ENCODE measurements at places on chromosomes 12 and 14. TPM values are rescaled to one million over a fixed set of nuclear protein-coding genes. Genes with fewer than 3 reads are reported as not detected.

Gene C14orf132
- polyA plus RNA-seq: 0.87 TPM

Gene TMEM106C
- 53.0 TPM for polyA plus RNA-seq

Gene KRT5
- not detected for polyA plus RNA-seq

Gene HOXC4
- not detected for polyA plus RNA-seq

Gene PPP1R36
- 0.38 TPM for polyA plus RNA-seq

Gene KERA
- polyA plus RNA-seq: not detected

Gene NANOG
- not detected for polyA plus RNA-seq

Gene NTS
- not detected for polyA plus RNA-seq

Gene CCDC184
- not detected for polyA plus RNA-seq

Gene POTEG
- polyA plus RNA-seq: not detected

Gene RAPGEF3
- polyA plus RNA-seq: 0.52 TPM

DNA sequence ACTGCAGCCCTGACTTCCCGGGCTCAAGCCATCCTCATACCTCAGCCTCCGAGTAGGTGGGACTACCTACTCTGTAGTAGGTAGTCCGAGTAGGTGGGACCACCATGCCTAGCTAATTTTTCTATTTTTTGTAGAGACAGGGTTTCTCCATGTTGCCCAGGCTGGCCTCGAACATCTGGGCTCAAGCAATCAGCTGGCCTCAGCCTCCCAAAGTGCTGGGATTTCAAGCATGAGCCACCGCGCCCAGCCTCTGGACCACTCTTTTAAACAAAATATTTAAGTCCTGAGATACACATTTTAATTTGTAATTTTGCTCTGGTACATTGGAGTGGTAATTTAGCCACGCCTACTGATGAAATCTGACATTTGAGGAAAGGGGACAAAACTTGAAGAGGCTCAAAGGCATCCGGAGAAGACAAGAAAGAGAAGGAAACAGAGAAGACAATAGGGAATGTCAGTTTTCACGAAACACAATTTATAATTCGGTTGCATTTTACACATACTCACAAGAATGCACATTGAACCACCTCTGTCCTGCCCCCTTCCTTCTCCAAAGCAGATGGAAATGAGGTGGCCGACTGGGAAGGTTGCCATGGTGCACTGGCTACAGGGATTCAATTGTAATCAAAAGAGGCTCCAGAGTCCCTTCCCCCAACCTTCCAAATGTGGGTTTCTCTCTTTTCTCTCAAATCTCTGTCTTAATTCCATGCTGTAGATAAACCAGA is 9.7 kb upstream of the TUBA1A start:
- DNase-seq: no peak

DNA sequence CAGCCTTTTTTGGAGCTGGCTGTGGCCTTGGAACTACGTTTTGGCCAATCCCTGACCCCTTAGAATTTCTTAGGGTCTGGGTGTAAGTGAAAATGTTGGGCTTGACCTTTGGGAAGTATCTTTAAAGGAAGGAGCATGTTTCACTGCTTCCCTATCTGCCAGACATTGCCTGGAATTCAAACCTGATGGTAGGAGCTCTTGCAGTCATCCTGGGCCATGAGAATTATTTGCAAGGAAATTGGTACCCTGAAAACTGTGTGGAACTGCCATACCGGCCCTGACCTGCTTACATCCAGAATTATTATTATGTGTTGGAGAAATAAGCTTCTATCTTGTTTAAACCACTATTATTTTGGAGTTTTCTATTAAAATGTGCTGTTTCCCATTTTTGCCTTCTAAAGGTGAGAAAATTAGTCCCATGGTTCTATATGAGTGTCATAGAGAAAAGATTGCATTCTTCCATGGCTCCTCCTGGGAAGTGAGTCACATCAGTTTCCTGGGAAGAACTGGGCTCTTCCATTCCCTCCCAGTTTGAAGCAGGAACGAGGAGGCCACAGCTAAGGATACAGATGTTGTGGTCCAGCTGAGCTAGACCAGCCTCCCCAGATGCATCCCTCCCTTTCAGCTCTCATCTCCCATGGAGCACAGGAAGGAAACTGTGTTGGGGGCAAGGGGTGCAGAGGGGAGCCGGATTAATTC is 9.5 kb upstream of the PGF start:
- DNase-seq: no peak

DNA sequence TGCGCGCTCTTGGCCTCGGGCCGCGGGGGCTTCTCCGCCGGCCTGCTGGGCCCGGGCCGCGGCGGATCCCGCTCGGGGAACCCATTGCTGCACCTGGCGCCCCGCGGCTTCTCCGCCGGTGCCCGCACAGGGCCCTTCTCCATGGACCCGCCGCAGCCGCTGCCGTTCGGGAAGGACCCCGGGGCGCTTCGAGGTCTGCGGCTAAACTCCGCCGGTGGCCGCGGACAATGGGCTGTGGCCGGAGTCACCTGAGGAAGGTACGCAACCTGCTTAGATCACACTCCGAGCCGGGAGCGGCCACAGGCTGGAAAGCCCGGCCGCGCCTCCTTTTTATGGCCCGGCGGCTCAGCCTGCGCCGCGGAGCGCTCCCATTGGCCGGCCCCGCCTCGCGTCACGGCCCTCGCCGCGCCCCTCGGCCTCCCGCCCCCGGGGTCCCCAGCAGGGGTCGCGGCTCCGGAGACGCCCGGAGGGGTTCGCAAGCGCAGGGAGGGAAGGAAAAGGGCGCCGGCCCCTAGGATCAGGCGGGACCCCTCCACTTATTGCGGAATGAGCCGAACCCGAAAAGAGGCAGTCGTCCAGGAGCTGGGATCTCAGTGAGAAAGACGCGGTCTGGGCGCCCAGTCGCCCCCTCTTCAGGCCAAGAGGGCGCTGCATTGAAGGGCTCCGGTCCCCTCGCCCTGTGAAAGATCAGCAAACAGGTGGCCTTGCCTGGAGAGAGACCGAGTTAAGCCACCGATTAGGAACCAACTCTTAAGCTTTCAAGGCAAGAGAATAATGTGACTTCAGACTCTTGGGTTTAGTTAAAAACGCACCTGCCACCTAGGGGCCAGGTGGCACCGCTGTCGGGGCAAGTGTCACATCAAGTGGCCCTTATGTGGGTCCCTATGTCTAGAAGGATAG is at the start of gene GCH1:
TSS of gene GCH1 (minus strand) at position 306 of the 900 bp plus-strand sequence. CDS start at position 143, 163 bp downstream.
- DNase-seq: peak; percentile 84

GRCh38 chr12:119229205-119229604 is 50.5 kb downstream of the HSPB8 start:
- DNase-seq: no peak

GRCh38 chr14:96631030-96631429 is 128.8 kb downstream of the PAPOLA start:
- no peak for DNase-seq

GRCh38 chr12:31315044-31315715 is 10.8 kb downstream of the SINHCAF start:
- DNase-seq: no peak

DNA sequence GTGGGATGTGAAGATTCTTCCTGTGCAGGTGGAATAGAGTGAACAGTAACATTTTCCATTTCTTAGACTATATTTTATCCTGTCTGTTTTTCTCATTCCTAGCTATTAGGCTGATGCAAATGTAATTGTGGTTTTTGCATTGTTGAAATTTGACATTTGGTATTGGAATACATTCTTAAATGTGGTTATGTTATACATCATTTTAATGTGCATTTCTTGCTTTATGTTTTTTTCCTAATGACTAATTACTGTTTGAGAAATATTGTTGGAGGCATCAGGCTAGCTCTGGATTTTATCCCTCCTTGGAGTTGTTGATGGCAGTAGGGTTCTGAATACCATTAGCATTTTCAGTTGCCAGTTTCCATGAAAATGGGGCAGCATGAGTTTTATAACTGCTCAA is 75.9 kb upstream of the GNG2 start:
- no peak for DNase-seq

DNA sequence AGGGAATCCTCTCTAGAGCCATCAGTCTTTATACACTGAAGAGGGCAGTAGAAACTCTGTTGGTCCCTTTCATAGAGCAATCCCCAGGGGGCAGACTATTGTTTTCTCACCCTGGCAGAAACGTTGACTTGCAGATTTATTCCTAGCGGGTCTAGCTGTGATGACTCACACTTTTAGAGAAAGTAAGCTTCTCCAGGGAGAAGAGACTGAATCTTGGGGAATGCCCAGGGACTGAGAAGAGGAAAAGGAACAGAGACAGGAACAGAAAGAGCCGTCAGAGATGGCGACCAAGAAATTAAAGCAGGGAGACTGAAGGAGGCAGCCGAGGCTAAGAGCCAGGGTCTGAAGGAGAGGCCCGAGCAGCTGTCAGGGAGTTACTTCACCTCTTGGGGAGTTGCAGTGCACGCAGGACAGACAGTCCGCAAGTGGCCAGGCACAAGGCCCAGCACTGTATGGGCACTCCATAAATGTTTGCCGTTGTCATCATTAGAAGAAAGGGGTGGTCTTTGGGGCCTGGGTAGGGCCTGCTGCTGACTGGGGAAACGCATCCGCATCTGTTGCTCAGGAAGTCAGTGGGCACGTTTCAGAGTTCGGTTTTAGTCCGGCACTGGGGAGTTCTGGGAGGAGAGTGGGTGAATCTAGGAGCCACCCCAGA is 13.0 kb downstream of the PLEKHG6 start:
- DNase-seq: no peak

DNA sequence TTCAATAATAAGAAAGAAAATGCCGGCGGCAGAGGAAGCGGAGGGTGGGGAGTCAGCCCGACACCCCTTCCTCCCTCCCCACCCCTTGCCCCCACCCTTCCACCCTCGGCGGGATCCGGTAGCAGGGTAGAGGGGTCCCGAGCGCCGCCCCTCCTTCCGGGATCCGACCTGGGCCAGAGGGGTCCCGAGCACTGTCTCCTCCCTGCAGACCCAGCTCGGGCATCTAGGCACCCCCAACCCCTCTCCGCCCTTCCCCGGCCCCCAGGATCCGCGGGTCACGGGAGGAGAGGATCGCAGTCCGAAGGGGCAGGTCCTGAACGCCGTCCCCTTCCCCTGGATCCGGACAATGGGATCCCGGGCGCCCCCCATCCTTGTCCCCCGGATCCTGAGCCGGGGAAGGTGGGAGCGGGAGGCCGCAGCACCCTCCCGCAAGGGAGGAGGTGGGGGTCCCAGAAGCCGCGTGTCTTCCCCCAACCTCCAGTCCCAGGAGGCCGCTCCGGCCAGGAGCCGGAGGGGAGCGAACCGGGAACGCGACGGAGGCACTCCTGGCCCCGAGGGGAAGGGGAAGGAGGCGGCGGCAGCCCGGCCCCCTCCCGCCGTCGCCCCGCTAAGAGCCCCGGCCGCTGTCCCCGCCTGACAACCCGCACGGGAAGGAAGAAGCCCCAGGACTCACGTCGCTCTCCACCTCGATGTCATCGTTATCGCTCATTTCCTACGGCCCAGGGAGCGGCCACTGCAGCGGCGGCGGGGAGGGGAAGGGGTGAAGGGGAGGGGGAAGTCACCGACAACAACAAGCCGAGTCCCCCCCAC is 481 bp downstream of the MAX start:
- peak; percentile 28 for DNase-seq

GRCh38 chr12:117878605-117879004 is 90.2 kb downstream of the KSR2 start:
- DNase-seq: no peak

- DNase-seq: no peak
Measured at GRCh38 chr14:26828741-26829140, 230.9 kb upstream of the NOVA1 start.

- no peak for DNase-seq
Measured at GRCh38 chr14:71590131-71590530, 342.1 kb upstream of the RGS6 start.

- peak; percentile 97 for DNase-seq
Measured at GRCh38 chr12:121789800-121790728, 3.4 kb downstream of the RHOF start.

DNA sequence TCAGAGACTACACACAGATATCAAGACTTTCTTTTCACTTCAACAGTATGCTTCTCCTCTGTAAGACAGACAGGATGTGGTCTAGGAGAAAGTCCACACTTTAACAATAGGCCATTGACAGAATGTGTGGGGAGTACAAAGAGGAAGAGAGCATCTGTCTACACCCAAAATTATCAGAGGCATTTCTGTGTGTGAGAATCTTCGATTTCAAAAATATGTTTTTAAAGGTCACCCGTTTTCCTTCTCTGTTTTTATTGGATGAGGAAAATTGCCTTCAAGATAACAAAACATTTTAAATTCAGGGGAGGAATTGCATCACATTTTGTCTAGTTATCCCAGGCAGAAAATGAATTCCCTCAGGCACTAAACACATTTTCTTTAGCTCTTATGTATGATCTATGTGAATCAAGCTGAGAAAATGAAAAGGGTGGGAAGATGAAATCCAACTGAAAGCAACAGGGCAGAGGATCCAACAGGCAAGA is 16.4 kb downstream of the NAV3 start:
- DNase-seq: no peak

DNA sequence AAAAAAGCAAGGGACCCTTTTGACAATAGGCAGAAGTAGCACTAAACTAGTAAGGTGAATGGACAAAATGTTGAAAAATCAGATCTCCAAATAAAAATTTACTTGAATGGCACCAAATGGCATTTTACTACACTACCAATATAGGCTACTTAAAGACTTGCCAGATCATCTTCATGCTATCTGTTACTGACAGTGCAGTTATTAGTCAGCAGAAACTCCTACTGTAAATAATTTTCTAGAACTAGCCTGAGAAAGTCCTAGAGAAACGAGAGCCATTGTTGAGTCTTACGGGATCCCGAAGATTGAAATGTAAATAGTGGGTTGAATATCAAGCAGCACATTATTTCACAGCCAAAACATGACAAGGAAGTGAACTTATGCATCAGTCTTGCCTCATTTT is 350.3 kb downstream of the SEC23A start:
- no peak for DNase-seq

- DNase-seq: no peak
Measured at GRCh38 chr14:99007795-99008194, 264.2 kb downstream of the BCL11B start.

- DNase-seq: no peak
Measured at GRCh38 chr14:104806625-104807465, 5.9 kb downstream of the ZBTB42 start.

DNA sequence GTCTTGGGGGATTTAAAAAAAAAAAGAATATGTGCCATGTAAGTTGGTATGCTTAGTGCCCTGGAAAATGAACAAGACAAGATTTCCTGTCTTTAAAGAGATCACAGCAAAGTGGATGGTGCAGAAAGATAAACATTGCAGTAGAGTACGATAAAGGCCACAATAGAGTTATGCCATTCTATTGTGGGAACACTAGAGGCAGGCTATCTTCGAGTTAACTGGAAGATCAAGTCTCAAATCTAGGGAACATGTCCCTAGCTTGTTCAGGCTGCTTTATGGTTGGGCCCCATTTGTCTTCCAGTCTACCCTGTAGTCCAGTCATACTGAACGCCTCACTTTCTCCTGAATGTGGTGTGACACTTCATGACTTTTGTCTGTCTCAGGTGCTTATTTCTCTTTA is 18.7 kb upstream of the CCT2 start:
- DNase-seq: no peak
